Uterus (tissue), 4 donors: ENCODE measurements at places on chromosomes 7 and 10. TPM values are rescaled to one million over a fixed set of nuclear protein-coding genes. Genes with fewer than 3 reads are reported as not detected.

The HABP2 gene
- 0.41 TPM for total RNA-seq

The HPS1 gene
- 60.1 TPM for total RNA-seq

The UCN3 gene
- not detected for total RNA-seq

The GNG11 gene
- 75.9 TPM for total RNA-seq

The CPEB3 gene
- 4.1 TPM for total RNA-seq

The PODXL gene
- 33.7 TPM for total RNA-seq

The ACTL6B gene
- total RNA-seq = not detected

The CTNNA3 gene
- 1.5 TPM for total RNA-seq

The CALHM2 gene
- 40.9 TPM for total RNA-seq

The NRCAM gene
- 0.77 TPM for total RNA-seq

DNA sequence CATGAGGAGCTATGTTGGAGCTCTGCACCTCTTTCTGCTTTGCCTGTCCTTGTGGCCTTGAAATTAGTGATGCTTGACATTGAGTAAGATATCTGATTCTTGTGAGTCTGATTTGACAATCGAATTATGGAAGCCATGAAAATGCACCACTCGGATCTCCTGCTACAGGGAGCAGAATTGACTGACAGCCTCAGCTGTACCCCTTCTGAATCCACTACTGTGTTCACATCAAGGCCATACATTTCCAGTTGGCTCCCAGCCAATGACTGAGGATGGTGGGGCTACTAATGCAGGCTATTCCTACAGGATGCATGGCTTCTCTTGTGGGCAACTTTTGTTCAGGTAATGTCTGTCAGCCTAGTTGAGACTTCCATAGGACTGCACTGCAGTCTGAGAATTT is 321.9 kb downstream of the REEP3 start:
- DNase-seq = no peak
- H3K27ac ChIP-seq = no peak overlapping the region
- no peaks in the 10 kb centered on the region for H3K27me3 ChIP-seq
- no peaks in the 10 kb centered on the region for H3K36me3 ChIP-seq
- H3K4me1 ChIP-seq = no peaks in the 10 kb centered on the region
- H3K4me3 ChIP-seq = no peak overlapping the region

DNA sequence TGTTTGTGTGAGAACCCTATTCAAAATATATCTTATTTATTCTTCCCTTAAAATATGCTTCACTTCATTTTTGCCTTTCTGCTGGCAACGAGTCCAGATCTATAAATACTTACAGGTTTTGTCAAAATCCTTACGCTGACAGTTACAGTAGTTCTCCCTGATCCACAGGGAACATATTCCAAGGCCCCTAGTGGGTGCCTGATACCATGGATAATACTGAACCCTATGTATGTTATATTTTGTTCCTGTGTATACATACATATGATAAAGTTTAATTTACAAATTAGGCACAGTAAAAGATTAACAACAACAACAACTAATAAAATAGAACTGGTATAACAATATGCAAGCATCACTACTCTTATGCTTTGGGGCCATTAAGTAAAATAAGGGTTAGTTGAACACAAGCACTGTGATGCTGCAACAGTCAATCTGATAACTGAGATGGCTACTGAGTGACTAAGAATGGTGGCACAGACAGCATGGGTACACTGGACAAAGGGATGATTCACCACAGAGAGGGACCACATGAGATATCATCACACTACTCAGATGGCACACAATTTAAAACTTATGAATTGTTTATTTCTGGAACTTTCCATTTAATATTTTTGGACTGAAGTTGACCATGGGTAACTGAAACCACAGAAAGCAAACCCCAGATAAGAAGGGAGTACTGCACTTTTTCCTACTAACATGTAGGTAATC is 29.4 kb upstream of the PCGF5 start:
- no peaks in the 10 kb centered on the region for H3K36me3 ChIP-seq
- peaks cover 15% of the 10 kb centered on the region for H3K4me1 ChIP-seq

DNA sequence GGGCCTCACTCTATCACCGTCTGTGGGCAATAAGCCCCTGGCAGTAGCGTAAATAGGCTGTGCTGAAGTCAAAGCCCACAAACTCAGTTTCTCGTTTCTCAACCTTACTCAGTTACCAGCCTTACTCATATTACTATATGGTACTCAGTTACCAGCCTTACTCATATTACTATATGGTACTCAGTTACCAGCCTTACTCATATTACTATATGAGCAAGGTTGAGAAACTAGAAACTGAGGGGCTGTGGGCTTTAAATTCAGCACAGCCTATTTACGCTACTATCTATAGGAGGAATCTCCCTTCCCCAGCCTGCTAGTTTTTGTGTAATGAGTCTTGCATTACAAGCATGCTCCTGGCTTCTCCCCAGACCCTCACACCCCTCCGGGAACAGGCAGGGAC is 35.4 kb downstream of the CCDC3 start:
- no peaks in the 10 kb centered on the region for H3K36me3 ChIP-seq
- H3K4me1 ChIP-seq = no peaks in the 10 kb centered on the region
- no peak overlapping the region for H3K4me3 ChIP-seq
- H3K27ac ChIP-seq = no peak overlapping the region
- no peak for DNase-seq

DNA sequence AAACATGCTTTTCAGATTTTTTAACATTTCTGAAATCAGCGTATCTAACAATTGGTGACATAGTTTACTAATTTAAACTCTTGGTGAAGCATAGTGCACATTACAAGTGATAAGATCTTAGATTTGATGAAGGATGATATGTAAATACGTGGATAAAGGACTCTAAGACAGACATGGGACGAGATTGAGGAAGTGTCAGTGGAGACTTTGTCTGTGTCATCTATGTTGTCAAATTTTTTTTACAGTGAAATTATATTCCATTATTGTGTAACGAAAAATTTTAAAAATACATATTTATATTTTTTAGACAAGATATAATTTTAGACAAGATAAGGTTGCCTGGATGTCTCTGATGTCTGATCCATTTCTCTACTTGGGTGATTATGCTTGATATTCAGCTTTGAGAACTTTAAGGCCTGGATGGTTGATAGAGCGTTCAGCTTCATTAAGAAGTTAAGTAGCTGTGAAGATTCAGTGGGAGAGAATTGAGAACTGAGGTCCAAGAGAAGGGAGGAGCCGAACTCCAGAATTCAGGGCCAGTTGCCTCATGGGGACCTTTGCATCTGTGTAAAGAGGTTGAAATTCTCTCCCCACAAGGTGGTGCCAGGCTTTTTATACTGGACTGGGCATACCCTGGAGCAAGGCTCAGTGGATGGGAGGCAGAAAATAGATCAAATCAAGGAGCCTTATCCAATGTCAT is 62.7 kb downstream of the KAT6B start:
- no peak for DNase-seq
- no peaks in the 10 kb centered on the region for H3K36me3 ChIP-seq
- no peak overlapping the region for H3K4me3 ChIP-seq
- H3K27me3 ChIP-seq = no peaks in the 10 kb centered on the region
- no peak overlapping the region for H3K27ac ChIP-seq

DNA sequence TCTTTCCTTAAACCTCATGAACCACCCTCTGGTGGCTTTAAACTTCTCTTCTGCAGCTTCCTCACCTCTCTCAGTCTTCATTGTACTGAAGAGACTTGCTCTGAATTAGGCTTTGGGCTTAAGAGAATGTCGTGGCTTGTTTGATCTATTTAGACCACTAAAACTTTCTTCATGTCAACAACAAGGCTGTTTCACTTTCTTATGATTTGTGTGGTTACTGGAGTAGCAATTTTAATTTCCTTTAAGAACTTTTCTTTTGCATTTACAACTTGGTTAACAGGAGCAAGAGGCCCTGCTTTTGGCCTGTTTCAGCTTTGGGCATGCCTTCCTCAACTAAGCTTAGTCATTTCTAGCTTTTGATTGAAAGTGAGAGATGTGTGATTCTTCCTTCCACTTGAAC is 38.1 kb upstream of the CDHR3 start:
- DNase-seq = no peak
- no peak overlapping the region for H3K4me3 ChIP-seq
- H3K4me1 ChIP-seq = no peaks in the 10 kb centered on the region

DNA sequence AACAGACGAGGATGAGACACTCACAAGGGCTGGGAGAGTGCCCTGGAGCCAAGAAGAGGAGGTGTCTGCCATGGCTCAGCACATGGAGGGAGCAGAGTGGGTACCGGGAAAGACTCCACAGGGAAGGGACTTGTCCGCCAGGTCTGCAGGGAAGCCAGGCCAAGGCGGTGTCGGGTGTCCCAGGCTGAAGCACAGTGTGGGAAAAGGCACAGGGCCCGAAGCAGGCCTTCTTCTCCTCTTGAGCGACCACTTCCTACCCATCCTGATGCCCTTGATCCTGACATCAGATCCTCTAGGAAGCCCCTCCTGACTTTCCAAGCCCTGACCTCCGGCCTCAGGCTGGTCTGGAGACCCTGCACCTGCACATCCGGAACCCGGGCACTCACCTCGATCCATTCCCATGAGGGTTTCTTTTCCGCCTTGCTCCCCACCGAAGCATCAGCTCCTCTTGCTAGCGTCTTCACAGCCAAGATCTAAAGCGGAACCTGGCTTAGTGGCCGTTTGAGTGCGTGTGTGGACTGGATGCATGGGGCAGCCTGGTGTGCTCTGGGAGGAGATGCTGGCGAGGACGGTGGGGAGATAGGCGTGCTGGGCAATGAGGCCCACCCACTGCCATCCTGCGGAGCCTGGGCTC is 8.5 kb downstream of the CALML3 start:
- H3K4me3 ChIP-seq = no peak overlapping the region
- no peak for DNase-seq
- H3K27ac ChIP-seq = no peak overlapping the region
- H3K27me3 ChIP-seq = no peaks in the 10 kb centered on the region
- no peaks in the 10 kb centered on the region for H3K4me1 ChIP-seq

- H3K4me1 ChIP-seq = no peaks in the 10 kb centered on the region
- H3K27ac ChIP-seq = peak overlapping the region; percentile 74
- H3K27me3 ChIP-seq = no peaks in the 10 kb centered on the region
- H3K4me3 ChIP-seq = peak overlapping the region; percentile 55
- H3K36me3 ChIP-seq = no peaks in the 10 kb centered on the region
Measured at GRCh38 chr10:69451784-69452251, 553 bp downstream of the TSPAN15 start.

GRCh38 chr10:121409466-121410104 is 188.7 kb downstream of the FGFR2 start:
- DNase-seq = no peak
- no peaks in the 10 kb centered on the region for H3K27me3 ChIP-seq
- no peak overlapping the region for H3K27ac ChIP-seq
- H3K4me1 ChIP-seq = no peaks in the 10 kb centered on the region

DNA sequence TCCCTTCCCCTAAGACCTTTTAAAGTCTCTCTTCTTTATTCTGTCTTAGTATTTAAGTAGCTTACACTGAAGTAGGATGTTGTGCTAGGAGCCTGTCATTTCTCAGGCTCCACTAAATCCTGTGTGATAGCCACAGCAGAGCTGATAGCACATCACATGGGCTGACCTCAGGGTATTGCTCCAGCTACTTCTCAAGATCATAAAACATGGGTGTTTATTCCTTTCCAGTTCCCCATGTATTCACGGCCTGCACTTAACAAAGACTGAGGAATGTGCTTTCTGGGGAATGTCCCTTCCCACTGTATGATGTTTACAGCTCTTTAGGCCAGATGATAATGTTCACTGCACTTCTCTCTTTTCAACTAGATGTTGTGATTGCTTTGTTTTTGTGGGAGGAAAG is 1086.8 kb downstream of the KCNMA1 start:
- no peaks in the 10 kb centered on the region for H3K27me3 ChIP-seq
- H3K4me3 ChIP-seq = no peak overlapping the region
- no peaks in the 10 kb centered on the region for H3K4me1 ChIP-seq
- DNase-seq = peak; percentile 27
- H3K36me3 ChIP-seq = no peaks in the 10 kb centered on the region
- H3K27ac ChIP-seq = peak overlapping the region; percentile 63

DNA sequence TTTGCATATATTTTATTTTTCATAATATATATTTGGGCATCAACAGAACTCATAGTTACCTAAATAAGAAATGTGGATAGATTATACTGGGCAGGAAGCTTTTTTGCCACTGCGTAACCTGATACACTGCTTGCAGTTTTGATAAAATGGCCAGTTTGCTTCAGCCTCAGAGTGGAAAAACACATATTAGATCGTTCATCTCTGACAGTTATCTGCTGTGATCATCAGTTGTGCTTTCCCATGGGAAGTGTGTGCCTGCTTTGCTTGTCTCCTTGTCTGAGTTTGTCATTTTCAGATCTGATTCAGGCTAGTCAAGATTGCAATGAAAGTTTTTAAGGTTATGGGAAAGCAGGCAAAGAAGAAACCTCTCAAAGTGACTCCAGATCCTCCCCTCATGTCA is 54.0 kb downstream of the ADAM12 start:
- no peaks in the 10 kb centered on the region for H3K4me1 ChIP-seq
- H3K36me3 ChIP-seq = no peaks in the 10 kb centered on the region
- no peak for DNase-seq
- H3K4me3 ChIP-seq = no peak overlapping the region
- H3K27ac ChIP-seq = no peak overlapping the region

- H3K4me3 ChIP-seq = no peak overlapping the region
- H3K36me3 ChIP-seq = no peaks in the 10 kb centered on the region
- no peaks in the 10 kb centered on the region for H3K4me1 ChIP-seq
- H3K27ac ChIP-seq = no peak overlapping the region
Measured at GRCh38 chr10:133411523-133412380, 12.7 kb downstream of the SPRN start.

- no peak for DNase-seq
- no peaks in the 10 kb centered on the region for H3K4me1 ChIP-seq
Measured at GRCh38 chr10:112374724-112375541, 1.0 kb downstream of the ACSL5 start.

DNA sequence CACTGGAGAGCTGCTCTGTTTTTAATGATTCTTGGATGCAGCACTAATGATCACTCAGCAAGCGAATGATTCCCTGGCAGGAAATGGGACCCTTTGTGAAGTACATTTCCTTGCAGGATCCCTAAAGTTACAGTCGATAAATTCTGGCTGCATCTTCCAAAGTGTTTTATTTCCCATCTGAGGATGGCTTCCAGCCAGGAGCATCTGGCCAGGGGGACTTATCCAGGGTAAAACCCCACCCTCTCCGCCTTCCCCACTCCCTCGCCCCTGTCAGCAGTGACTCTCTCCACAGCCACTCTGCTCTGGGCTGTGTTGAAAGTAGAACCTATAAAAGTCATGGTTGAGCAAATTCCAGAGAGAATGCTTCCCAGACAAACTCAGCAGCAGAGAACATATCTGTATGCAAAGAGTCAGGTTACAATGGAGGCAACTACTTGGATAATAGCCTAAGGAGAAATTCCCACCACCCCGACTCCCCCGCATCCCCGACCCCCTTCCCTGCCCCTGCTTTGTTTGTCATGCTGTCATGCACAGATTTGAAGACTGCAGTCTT is 111.0 kb upstream of the ANLN start:
- H3K4me3 ChIP-seq = no peak overlapping the region
- H3K27me3 ChIP-seq = no peaks in the 10 kb centered on the region
- peak; percentile 65 for DNase-seq
- peak overlapping the region; percentile 92 for H3K27ac ChIP-seq
- H3K36me3 ChIP-seq = no peaks in the 10 kb centered on the region
- H3K4me1 ChIP-seq = peaks cover 7% of the 10 kb centered on the region

- H3K27ac ChIP-seq = no peak overlapping the region
- H3K4me1 ChIP-seq = no peaks in the 10 kb centered on the region
- H3K27me3 ChIP-seq = no peaks in the 10 kb centered on the region
Measured at GRCh38 chr7:22771872-22772228, 44.9 kb downstream of the IL6 start.
